ENCODE measurements at places on chromosomes 2 and 18.

DNA sequence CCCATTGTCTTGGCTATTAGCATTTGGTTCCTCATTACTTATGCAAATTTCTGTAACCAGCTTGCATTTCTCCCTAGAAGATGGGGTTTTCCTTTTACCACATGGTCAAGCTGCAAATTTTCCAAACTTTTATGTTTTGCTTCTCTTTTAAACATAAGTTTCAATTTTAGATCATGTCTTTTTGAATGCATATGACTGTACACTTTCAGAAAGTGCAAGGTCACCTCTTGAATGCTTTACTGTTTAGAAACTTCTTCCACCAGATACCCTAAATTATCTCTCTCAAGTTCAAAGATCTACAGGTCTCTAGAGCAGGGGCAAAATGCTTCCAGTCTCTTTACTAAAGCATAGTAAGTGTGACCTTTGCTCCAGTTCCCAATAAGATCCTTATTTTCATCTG, 837.6 kb upstream of the NXPH2 start:
- DNase-seq, result no peak
- no peak overlapping the region for H3K4me3 ChIP-seq
- H3K27ac ChIP-seq, result no peak overlapping the region
- H3K4me1 ChIP-seq, result no peaks in the 10 kb centered on the region
- H3K36me3 ChIP-seq, result no peaks in the 10 kb centered on the region

GRCh38 chr18:49728542-49728941, 84.8 kb downstream of the ACAA2 start:
- no peak overlapping the region for H3K4me3 ChIP-seq
- H3K27me3 ChIP-seq, result no peaks in the 10 kb centered on the region

- no peak overlapping the region for H3K27ac ChIP-seq
- H3K27me3 ChIP-seq, result no peaks in the 10 kb centered on the region
Observed at GRCh38 chr2:46534589-46534988, 55.2 kb downstream of the TMEM247 start.

DNA sequence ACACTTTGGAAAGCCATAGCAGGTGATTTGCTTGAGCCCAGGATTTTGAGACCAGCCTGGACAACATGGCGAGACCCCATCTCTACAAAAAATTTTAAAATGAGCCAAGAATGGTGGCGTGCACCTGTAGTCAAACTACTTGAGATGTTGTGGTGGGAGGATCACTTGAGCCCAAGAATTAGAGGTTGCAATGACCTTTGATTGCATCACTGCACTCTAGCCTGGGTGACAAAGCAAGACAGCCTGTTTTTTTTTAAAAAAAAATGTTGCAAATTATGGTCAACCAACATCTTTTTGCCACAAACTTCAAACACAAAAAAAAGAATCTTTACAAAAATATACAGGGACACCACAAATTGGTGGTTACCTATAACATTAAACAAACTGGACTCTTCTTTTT, 40.3 kb downstream of the MEX3C start:
- no peak for DNase-seq
- no peaks in the 10 kb centered on the region for H3K27me3 ChIP-seq
- H3K4me1 ChIP-seq, result no peaks in the 10 kb centered on the region

GRCh38 chr2:138997856-138998517, 217.8 kb upstream of the NXPH2 start:
- no peaks in the 10 kb centered on the region for H3K36me3 ChIP-seq
- H3K27me3 ChIP-seq, result no peaks in the 10 kb centered on the region
- H3K27ac ChIP-seq, result no peak overlapping the region
- H3K4me1 ChIP-seq, result no peaks in the 10 kb centered on the region
- peak; percentile 1 for DNase-seq
- H3K4me3 ChIP-seq, result no peak overlapping the region

GRCh38 chr2:228846161-228846560, 424.9 kb downstream of the PID1 start:
- no peaks in the 10 kb centered on the region for H3K4me1 ChIP-seq
- no peak overlapping the region for H3K4me3 ChIP-seq
- no peak overlapping the region for H3K27ac ChIP-seq
- H3K27me3 ChIP-seq, result no peaks in the 10 kb centered on the region
- H3K36me3 ChIP-seq, result no peaks in the 10 kb centered on the region

DNA sequence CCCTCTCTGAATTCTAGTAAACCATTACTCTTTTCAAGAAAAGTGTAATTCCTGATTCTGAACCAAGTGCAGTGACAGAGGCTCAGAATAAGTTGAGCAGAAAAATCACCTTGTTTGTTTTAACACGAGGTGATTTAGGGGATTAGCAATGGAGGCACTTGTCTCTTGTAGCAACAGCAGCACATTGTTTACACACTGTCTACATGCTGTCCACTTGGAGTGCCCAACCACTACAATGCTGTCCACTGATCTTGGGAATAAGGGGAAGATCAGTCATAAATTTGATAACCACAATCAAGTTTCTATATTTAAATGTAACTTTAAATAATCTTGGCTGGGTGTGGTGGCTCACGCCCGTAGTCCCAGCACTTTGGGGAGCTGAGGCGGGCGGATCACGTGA, 13.9 kb upstream of the RMND5A start:
- H3K27me3 ChIP-seq, result no peaks in the 10 kb centered on the region
- peaks cover 12% of the 10 kb centered on the region for H3K4me1 ChIP-seq
- no peak overlapping the region for H3K27ac ChIP-seq
- no peaks in the 10 kb centered on the region for H3K36me3 ChIP-seq
- DNase-seq, result no peak
- no peak overlapping the region for H3K4me3 ChIP-seq

DNA sequence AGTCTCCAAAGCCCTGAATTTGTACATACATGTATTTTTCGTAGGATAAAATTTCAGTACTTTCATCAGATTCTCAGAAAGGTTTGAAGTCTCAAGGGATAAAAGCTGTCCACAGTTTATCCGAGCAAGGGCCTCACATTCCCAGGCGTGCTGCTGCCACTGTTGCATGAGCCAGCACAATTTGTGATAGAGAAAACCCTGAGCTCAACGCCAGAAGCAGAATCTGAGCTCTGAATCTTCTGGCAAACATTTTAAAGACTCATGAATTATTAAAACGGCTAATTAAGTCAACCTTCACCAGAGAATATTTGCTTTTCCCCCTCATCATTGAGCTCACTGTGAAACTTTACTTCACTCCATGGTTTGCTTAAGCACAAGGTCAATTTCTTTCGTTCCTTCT, 38.5 kb upstream of the STPG4 start:
- H3K4me3 ChIP-seq, result no peak overlapping the region
- peaks cover 22% of the 10 kb centered on the region for H3K4me1 ChIP-seq
- no peaks in the 10 kb centered on the region for H3K36me3 ChIP-seq
- H3K27ac ChIP-seq, result peak overlapping the region; percentile 53
- no peak for DNase-seq

DNA sequence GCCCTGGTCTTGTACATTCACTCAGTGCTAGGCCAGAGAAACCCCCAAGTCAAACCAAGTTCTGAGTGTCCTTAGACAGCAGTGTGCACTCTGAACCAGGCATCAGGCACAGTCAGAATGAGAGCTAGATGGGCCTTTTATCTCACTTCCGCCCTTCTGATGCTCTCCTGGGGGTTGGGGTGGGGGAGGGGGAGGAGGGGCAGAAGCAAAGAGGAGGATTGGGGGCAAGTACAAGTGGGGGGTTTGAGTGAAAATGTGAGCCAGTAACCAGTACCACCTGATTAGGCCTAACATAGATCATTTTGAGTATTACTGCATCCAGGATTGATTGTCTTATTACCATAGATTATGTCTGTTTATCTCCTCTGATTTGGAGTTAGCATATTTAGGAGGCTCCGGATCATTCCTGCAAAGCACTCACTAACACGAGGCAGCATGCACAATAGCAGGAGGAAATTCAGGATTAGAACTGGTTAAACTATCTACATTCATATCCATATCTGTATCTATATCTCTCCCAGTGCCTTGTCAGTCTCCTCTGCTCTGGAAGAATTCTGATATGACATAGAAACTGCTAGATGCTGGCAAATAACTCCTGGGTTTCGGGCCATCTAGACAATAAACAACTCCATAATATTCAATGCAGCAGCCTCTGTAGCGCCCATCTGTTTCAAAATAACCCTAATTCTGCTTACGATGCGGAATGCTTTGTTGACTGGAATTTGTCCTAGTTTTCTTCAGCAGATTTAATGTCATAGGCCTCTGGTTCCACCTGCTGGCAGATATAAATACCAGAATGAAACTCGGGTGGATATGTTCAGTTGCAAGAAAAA, 149.1 kb downstream of the RHBDD1 start:
- H3K4me1 ChIP-seq, result no peaks in the 10 kb centered on the region
- no peaks in the 10 kb centered on the region for H3K36me3 ChIP-seq
- H3K4me3 ChIP-seq, result no peak overlapping the region
- peak; percentile 65 for DNase-seq
- H3K27ac ChIP-seq, result no peak overlapping the region

DNA sequence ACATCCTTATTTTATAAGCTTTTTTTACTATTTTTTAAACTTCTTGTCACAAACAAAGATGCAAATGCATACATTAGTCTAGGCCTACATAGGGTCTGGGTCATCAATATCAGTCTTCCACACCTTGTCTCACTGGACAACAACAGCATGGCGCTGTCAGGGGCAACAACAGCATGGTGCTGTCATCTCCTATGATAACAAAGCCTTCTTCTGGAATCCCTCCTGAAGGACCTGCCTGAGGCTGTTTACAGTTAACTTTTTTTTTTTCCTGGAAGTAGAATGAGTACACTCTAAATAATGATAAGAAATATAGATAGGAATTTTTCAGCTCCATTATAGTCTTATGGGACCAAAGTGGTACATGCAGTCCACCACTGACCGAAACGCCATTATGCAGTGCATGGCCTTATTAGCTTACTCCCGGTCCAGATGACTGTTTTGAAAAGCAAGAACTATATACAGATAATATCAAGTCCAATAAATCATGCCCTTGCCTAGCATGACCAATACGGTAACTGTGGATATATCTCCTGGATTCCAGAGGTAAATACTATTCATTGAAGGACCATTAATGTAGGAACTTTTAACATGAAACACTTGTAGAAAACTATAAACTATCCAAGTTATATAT, 38.4 kb downstream of the TCF4 start:
- no peak overlapping the region for H3K4me3 ChIP-seq
- H3K27me3 ChIP-seq, result no peaks in the 10 kb centered on the region
- DNase-seq, result no peak
- H3K27ac ChIP-seq, result no peak overlapping the region
- H3K36me3 ChIP-seq, result no peaks in the 10 kb centered on the region

GRCh38 chr2:17804358-17804757, 11.9 kb upstream of the MSGN1 start:
- DNase-seq, result no peak
- no peak overlapping the region for H3K27ac ChIP-seq
- H3K4me1 ChIP-seq, result no peaks in the 10 kb centered on the region
- H3K36me3 ChIP-seq, result no peaks in the 10 kb centered on the region

DNA sequence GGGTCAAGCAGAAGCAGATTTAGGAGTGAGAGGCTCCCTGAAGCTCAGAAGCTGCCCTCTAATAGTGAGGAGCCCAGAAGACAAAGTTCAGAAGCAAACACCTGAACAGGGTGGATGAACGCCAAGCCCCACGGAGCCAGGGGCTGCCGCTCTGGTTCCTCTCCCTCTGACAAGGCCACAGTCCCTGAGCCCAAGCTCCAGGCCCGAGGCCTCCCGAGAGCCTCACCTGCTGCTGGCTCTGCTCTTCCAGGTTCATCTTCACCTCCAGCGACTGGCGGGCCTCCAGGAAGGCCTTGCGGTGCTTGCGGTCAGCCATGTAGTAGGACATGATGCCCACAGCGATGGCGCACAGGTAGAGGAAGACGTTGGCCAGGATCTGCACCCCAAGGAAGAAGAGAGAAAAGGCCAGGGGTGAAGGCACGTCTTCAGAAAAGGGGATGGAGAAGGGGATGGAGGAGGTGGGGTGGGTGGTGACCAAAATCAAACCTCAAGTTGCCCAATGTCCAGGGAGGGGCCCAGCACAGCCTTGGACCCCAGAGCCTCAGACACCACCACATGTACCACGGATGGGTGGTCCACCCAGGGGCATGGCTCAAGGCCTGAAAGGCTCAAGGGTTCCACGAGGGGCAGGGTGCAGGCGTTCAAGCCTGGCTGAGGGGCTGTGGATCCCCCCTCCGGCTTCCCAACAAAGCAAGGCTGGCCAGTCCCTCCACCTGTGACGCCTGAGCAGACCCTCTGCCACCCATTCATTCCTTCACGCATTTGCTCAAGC, 47.5 kb downstream of the ADCY3 start:
- no peaks in the 10 kb centered on the region for H3K36me3 ChIP-seq
- no peak overlapping the region for H3K4me3 ChIP-seq
- H3K27me3 ChIP-seq, result no peaks in the 10 kb centered on the region
- no peaks in the 10 kb centered on the region for H3K4me1 ChIP-seq
- no peak overlapping the region for H3K27ac ChIP-seq
- no peak for DNase-seq

DNA sequence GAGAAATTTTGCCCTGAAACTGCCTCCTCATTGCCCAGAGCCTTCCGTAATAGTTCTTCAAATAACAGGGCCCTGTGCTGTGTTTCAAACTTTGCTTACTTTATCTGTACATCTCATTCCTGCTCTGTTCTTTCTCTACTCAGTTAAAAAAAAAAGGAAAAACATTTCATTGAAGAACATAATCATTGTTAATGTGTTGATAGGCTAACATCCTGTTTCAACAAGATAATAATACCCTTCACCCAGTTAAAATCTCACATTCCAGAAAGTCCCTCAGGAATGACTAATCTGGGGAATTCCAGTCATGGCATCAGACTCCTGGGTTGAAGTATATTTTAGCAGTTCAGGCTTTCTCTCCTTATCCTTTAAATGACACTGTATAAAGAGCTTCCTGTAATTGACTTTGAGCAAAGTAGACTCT, 45.6 kb upstream of the ITGAV start:
- peaks cover 6% of the 10 kb centered on the region for H3K4me1 ChIP-seq
- no peak overlapping the region for H3K4me3 ChIP-seq
- peak; percentile 95 for DNase-seq
- H3K27ac ChIP-seq, result peak overlapping the region; percentile 7
- no peaks in the 10 kb centered on the region for H3K36me3 ChIP-seq
- H3K27me3 ChIP-seq, result no peaks in the 10 kb centered on the region

GRCh38 chr2:37143974-37144373, 12.8 kb downstream of the EIF2AK2 start:
- no peaks in the 10 kb centered on the region for H3K4me1 ChIP-seq
- H3K27me3 ChIP-seq, result no peaks in the 10 kb centered on the region
- no peak overlapping the region for H3K4me3 ChIP-seq
- no peak for DNase-seq
- H3K27ac ChIP-seq, result no peak overlapping the region

GRCh38 chr2:545711-546650, 131.2 kb downstream of the TMEM18 start:
- no peaks in the 10 kb centered on the region for H3K4me1 ChIP-seq
- no peaks in the 10 kb centered on the region for H3K36me3 ChIP-seq
- DNase-seq, result no peak
- H3K27me3 ChIP-seq, result peaks cover 36% of the 10 kb centered on the region
- no peak overlapping the region for H3K27ac ChIP-seq

GRCh38 chr2:232335859-232336215, 42.7 kb upstream of the ALPP start:
- no peak for DNase-seq
- no peaks in the 10 kb centered on the region for H3K27me3 ChIP-seq
- H3K27ac ChIP-seq, result no peak overlapping the region
- no peak overlapping the region for H3K4me3 ChIP-seq
- no peaks in the 10 kb centered on the region for H3K36me3 ChIP-seq

- no peak overlapping the region for H3K4me3 ChIP-seq
- H3K27ac ChIP-seq, result no peak overlapping the region
- DNase-seq, result no peak
- H3K36me3 ChIP-seq, result no peaks in the 10 kb centered on the region
- H3K27me3 ChIP-seq, result no peaks in the 10 kb centered on the region
- no peaks in the 10 kb centered on the region for H3K4me1 ChIP-seq
Observed at GRCh38 chr2:227256605-227257004, 68.4 kb upstream of the MFF start.
